ENCODE measurements at places on chromosomes 1 and 21.

GRCh38 chr1:112579801-112580510, 39.0 kb downstream of the ST7L start:
- DNase-seq = no peak

DNA sequence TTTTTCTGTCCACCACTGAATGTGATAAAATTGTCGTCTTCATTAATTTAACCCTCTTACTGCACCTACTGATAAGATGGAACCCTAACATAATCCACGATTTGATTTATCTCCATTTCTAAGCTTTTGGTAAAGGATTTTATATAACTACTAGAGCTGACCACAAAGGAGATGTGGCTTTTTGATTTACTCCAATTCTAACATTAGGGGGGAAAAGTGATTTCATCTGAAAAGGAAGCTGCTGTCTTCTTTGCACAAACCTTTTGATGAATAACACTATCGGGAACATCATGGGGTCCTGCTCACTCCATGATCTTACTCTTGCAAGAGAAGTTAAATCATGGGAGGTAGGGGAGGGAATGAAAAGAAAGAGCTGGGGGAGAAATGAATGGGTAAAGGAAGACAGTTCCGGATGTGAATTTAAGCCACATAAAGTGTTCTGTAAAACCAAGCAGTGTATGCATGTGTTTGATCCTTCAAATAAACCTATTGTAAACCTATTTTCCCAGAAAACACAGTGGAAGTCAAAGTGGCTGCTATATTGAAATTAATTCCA, 161.8 kb downstream of the GABPA start:
- DNase-seq = peak; percentile 49

DNA sequence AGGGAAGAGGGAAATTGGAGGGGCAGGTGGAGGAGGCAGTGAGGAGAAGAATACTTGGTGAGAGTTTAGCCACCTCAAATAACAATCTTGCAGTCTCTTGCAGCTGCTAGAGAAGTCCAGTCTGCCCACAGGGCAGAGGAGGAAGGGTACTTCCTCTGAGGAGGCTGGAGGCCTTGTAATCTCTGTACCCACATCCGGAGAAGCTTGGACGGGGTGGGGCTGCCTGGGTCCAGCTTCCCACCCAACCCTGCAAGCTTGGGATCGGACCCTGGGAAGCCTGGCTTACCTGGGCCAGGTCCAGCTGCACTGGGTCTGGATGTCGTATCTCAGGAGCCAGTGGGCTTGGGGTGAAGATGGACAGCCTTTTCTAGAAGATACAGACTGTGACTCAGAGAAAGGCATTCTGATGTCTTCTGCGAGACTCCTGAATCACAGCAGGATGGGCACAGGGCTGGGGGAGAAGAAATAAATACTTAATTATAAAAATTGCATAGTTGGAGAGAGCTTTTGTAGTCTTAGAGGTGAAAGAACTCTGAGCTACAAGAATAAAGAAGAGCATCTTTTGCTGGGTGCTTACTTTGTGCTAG, 111.8 kb upstream of the JUN start:
- no peak for DNase-seq

DNA sequence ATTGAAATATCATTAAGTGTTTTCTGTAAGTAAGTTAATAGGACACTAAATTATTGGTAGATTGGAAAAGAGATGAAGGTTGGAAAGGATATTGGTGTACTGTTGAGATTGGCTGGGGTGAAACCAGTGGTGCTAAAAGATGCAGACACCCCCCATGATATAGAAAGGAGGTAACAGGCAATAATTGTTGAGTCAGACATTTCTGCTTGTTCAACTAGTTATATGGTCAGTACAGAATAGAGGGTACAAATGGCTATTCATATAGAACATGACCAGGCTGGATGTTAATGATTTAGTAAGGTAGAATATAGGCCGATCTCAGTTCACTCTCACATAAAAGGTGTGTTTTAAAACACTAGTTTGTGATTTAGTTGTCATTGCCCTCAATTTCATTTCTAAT, 104.5 kb downstream of the POU2F1 start:
- DNase-seq = no peak

DNA sequence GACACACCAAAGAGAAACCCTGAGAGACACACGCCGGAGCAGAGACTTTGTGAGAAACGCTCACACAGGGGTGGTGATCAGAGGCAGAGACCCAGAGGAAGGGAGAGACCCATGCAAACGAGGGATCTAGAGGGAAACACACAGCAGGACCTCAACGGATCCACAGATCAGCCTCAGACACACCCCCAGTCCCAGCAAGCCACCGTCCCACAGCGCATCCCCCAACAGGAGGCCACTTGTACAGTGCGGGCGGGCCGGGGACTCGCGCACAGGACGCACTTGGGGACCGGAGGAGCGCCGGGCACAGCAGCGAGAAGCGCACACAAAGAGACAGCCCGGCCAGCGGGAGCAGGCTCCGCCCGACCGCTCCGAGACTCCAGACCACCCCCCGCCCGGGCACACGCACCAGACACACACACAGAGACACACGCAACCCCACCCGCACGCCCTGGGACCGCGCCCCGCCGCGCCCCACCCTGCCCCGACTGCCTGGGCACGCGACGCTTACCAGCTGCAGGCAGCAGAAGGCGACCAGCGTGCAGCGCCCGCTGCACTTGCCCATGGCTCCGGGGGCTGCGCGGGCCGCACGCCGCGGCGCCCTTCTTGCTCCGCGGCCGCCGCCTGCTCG, 587 bp downstream of the NKAIN1 start:
- peak; percentile 5 for DNase-seq

Data from astrocyte of the spinal cord (primary cell).